ENCODE measurements at places on chromosomes 12 and 14.

- no peak for DNase-seq
These were observed 12.8 kb downstream of the PSMA6 start for GRCh38 chr14:35304812-35305462.

DNA sequence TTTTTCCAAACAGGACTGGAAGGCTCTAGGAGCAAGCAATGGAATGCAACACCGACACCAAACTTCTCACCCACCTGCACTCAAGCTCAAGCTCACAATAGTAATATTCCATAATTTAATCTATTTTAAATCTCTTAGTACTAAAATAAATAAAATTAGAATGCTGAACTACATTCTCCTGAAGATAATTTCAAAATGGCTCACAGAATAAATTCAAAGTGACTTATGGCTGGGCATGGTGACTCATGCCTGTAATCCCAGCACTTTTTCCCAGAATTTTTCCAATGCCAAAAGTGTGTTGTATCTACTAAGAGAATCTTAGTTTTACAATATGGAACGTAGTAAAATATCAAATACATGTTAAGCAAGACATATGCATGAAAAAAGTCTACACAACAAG lies 31.5 kb downstream of the DUSP16 start:
- no peak for DNase-seq

- DNase-seq: no peak
These were observed 61.0 kb downstream of the SUSD6 start for GRCh38 chr14:69672356-69672755.

GRCh38 chr12:32756476-32757066 lies 874 bp upstream of the YARS2 start:
- no peak for DNase-seq

- DNase-seq: no peak
These were observed 22.2 kb downstream of the HRK start for GRCh38 chr12:116859079-116859478.

GRCh38 chr14:64680714-64681065 lies 23.5 kb upstream of the PLEKHG3 start:
- no peak for DNase-seq

DNA sequence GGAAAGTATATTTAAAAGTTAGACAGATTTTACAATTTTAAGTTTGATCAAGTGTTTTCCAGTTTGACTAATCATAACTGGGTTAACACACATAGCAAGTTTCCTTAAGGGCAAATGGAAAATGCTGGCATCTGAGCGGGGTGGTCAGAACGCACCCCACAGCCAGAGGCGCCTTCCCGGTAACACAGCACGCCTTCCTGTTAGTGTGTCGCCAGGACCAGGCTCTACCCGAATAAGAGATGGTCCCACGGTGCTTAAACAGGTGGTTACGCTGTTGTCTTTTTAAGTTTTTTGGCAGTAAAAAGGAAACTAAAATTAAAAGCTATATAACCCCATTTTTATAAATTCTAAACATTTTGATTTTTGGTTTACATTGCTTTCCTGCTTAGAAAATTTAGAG lies 28.0 kb downstream of the BDKRB1 start:
- no peak for DNase-seq

DNA sequence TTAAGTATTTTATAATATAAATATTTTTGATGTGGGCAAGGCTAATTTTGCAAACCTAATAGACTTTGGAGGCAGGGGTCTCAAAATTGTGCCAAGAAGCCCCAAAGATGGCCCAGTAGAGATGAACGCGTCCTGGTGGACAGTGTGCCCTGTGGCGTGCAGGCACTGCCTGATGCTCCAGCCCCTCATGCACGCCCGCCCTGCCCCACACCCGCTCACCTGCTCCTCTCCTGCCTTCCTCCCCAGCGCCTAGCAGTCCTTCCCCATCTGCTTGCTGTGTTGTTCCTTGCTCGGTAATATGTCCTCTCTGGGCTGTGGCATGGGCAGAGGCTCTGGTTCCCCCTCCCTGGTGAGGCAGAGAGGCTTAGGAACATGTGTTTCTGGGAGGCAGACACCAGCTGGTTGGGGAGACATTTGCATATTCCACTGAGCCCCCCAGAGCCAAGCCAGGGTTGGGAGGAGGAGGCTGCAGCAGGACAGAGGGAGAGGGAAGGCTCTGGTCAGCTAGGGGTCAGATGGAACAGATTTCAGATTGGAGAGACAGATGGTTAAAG lies 46.8 kb upstream of the GPATCH2L start:
- no peak for DNase-seq

- no peak for DNase-seq
These were observed 190.1 kb upstream of the PRMT8 start for GRCh38 chr12:3300833-3301401.

DNA sequence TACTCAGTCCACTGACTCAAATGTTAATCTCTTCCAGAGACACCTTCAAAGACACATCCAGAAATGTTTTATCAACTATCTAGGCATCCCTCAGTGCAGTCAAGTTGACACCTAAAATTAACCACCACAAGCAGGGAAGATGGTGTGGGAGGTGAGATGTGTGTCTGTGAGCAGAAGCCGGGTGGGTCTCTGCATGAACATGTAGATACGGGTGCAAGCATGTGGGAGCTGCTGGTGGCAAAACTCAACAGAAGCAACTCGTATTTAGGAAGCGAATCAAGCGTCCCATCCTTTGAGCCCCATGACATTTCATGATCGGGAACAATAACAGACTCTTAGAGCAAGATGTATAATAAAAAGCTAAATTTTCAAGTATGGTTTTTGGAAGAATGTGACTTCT lies 110.0 kb upstream of the C14orf180 start:
- DNase-seq: no peak

GRCh38 chr12:42468921-42469320 lies 120.6 kb downstream of the PRICKLE1 start:
- no peak for DNase-seq

- DNase-seq: no peak
These were observed 172.1 kb downstream of the MSRB3 start for GRCh38 chr12:65450625-65451024.

- no peak for DNase-seq
These were observed 12.4 kb downstream of the RMST start for GRCh38 chr12:97474987-97475386.

DNA sequence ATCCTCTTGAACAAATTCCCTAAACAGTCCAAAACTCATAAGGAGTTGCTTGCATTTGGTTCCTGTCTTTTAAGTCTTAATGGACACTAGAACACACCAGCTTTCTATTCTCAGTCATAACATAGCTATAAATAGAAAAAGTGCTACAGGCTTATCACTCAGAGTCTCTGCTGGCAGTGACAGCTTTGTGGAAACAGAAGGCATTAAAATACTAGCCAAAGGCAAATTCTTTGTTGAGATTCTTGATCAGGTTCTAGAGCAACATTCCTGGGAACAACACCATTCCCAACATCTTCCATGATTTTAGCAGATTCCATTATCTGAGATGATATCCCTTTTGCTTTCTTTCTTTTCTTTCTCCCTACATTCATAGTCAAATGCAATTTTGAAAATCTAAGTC lies 207.7 kb upstream of the PLEKHG7 start:
- no peak for DNase-seq

- DNase-seq: no peak
These were observed 2.5 kb downstream of the DUSP6 start for GRCh38 chr12:89349814-89350213.

- no peak for DNase-seq
These were observed 6.8 kb upstream of the SIVA1 start for GRCh38 chr14:104746071-104746545.
